ENCODE measurements at places on chromosomes 2 and 18. TPM values are rescaled to one million over a fixed set of nuclear protein-coding genes. Genes with fewer than 3 reads are reported as not detected.

- H3K4me3 ChIP-seq, result no peak overlapping the region
These were observed 21.3 kb upstream of the ARL5A start for GRCh38 chr2:151849413-151850010.

DNA sequence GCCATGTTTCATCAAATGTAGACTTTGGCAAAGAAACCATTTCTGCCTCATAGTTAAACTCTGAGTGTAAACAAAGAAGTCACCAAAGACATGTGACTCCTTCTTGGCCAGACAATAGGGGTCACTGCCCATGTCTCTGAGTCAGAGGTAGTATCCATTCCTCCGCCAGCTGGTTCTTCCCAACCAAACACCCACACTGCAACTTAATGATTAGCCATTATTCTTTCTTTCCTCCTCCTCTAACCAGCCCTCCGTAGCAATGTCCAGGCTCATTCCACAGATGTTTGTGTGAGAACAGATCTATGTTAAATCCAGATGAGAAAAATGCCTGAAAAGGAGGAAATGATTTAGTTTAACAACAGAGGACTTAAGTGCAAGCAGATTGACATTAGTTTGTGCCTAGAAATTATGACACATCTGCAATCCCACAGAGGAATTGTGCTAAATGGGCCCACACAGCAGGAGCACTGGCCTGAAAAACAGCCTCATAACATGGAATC, 127.9 kb upstream of the SH3BP4 start:
- H3K36me3 ChIP-seq, result no peaks in the 10 kb centered on the region
- peaks cover 3% of the 10 kb centered on the region for H3K4me1 ChIP-seq
- no peak for DNase-seq
- H3K27ac ChIP-seq, result no peak overlapping the region

NT5C1B gene
- not detected for total RNA-seq

DNA sequence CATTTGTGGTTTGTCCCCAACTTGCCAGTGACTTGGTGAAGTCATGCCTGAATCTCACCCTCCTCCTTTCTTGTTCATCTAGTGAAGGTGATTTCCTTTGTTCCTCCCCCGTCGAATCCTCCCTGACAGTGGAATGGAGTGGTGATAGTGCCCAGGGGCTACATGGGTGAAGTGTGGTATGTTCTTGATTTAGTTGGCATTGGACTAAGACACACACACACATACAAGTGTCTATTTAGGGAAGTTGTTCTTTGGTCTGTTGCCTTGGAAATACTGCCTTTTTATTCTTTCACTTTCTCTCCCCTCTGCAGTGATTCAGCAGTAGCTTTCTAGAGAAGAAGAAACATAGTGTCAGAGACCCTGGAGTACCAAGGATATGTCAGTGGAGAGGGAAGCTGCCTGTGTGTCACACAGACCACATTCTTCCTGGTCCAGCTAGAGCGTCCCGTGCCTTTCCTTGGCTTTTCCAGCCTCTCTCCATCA, 10.9 kb downstream of the INPP4A start:
- no peak overlapping the region for H3K4me3 ChIP-seq
- H3K27ac ChIP-seq, result no peak overlapping the region
- no peaks in the 10 kb centered on the region for H3K36me3 ChIP-seq
- H3K4me1 ChIP-seq, result peaks cover 9% of the 10 kb centered on the region
- H3K27me3 ChIP-seq, result no peaks in the 10 kb centered on the region
- DNase-seq, result no peak

GRCh38 chr2:29351916-29352591, 236.8 kb downstream of the CLIP4 start:
- no peak for DNase-seq
- H3K27ac ChIP-seq, result no peak overlapping the region
- no peaks in the 10 kb centered on the region for H3K36me3 ChIP-seq
- H3K4me3 ChIP-seq, result no peak overlapping the region

GRCh38 chr2:67841711-67842110, 221.1 kb downstream of the C1D start:
- H3K36me3 ChIP-seq, result no peaks in the 10 kb centered on the region
- no peaks in the 10 kb centered on the region for H3K27me3 ChIP-seq
- H3K27ac ChIP-seq, result no peak overlapping the region
- peaks cover 49% of the 10 kb centered on the region for H3K4me1 ChIP-seq
- H3K4me3 ChIP-seq, result no peak overlapping the region

Measured in mesothelial cell of epicardium (in vitro differentiated cells).